Cortex of kidney (tissue), 1 donor: ENCODE measurements at places on chromosomes 3 and 15.

DNA sequence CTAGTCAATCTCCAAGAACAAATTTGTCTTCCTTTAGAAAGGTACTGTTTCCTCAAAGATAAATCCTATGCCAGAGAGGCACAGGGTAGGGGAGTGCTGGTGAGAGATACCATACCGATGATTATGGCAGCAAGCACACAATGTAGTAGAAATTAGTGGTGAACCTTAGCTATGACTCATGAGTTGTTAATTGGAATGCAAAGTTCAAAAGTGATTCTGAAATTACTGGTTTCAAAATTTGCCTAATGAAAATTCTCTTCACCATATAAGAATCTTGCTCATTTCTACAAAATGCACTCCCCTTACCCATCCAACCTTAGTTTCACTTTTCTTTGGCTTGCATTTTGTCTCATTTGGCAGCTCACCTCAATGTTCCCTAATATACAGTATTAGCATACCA is 139.5 kb upstream of the SLC2A2 start:
- no peak for DNase-seq

- no peak for DNase-seq
These were observed 4.2 kb upstream of the PEX5L start for GRCh38 chr3:180040966-180041365.

- DNase-seq, result no peak
These were observed 134.6 kb downstream of the MEIS2 start for GRCh38 chr15:36965570-36966342.

DNA sequence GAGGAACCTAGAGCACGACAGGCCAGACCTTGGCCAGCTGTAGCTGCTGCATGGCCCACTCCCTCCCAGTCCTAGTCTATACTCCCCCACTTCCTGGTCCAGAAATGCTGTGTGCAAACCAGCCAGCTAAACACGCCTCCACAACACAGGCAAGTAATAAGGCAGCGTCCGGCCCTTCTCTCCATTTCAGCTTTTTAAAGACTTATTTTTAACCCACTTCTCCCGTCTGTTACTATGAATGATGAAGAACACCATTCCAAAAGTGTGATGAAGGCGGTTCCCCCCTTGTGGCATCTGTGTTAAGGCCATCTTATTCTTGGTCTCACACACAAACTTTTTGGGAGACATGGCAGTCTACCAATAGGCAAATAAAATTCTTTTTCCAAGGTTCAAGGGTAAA is 164.1 kb upstream of the CHRNA7 start:
- no peak for DNase-seq

DNA sequence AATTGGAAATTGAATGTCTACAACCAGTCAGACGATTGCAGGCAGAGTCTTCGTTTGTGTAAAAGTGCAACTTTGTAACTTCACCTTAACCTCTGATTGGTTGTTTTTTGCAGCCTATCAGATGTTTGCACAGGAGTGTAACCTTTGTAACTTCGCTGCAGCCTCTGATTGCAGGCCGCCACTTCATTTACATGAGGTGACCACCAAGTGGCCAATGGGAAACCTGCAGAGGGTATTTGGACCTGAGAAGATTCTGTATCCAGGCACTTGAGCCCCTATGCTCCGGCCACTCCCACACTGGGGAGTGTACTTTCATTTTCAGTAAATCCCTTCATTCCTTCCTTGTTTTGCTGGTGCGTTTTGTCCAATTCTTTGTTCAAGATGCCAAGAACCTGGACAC is 68.1 kb upstream of the PFN2 start:
- no peak for DNase-seq

- DNase-seq, result no peak
These were observed 43.2 kb downstream of the ARHGEF26 start for GRCh38 chr3:154164387-154164786.

GRCh38 chr15:51677452-51677851 is 3.9 kb upstream of the SCG3 start:
- DNase-seq, result no peak

- no peak for DNase-seq
These were observed 5.8 kb upstream of the SUCNR1 start for GRCh38 chr3:151867666-151868065.

DNA sequence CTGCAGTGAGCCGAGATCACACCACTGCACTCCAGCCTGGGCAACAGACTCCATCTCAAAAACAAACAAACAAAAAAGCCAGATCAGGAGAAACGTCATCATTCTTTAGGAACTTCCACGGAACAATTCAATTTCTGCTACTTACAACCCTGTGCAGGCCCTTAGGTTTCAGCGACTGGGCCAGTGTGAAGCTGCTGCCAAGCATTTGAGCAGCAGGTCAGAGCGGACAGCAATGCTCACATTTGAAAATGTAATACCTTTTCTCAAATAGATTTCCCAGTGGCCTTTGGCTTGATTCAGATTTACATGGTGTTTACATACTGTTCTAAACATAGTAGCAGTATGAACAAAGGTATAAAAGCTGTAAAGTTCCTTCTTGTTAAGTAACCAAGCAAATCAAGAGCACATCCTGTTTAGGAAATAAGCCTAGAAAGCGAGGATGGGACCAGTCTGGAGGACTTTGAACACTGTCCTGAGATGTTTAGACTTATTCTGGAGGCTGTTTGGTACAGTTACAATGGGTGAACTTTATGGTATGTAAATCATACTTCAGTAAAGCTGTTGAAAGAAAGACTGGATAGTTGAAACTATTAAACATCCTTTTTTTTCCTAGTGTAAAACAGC is 141.2 kb downstream of the HCN4 start:
- no peak for DNase-seq

- no peak for DNase-seq
These were observed 201.0 kb upstream of the BCL6 start for GRCh38 chr3:187946163-187946691.

DNA sequence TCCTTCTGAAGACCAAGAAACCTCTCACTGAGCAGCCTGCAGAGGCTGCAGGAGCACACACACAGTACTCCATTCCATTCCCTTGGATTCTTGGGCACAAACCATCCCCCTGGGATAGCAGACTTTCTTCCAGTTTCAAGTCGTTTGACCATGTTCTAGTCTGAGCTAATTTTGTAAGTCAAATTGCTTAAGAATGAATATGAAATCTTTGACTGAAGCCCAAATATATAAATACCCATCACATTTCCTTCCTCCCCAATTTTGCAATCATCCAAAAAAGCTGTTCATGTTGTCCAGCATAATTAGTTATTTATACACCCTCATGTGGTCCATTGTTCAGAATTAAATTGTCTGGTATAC is 231.2 kb upstream of the TPRG1 start:
- no peak for DNase-seq

DNA sequence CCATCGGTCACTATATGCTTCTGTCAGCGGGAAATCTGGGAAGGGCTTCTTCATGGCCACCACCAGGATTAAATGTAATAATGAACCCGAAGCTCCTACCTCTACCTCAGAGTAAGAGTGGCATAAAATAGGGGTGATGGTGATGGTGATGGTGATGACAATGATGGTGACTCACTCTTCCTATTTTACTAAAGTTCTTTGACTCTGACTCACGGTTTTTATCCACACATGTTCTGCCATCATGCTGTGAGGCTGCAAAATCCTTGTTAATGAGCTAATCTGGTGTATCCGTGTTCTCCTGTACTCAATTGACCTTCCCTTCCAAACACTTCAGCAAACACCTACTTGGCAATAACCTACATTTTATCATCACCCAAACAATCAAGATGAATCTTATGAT is 18.3 kb upstream of the FOXP1 start:
- no peak for DNase-seq

GRCh38 chr3:78863306-78864203 is 904.2 kb downstream of the ROBO1 start:
- DNase-seq, result no peak

DNA sequence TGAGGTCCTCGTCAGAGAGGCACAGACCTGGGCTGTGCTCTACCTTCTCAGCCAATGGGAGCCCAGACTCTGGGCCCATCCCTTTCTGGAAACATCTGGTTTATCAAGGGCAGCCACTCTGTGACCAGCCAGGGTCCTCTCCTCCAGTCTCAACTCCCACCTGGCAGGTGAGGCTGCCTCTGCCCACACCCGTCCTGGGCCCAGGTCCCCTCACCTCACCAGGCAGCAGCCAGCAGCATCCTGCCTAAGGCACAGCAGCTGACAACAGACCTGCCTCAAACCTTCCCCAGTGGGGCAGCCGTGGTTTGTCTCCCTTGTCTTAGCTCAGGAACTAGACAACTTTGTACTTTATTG is 8.7 kb upstream of the VIPR1 start:
- DNase-seq, result no peak

- no peak for DNase-seq
These were observed 1165.2 kb downstream of the TBL1XR1 start for GRCh38 chr3:176032043-176032442.

DNA sequence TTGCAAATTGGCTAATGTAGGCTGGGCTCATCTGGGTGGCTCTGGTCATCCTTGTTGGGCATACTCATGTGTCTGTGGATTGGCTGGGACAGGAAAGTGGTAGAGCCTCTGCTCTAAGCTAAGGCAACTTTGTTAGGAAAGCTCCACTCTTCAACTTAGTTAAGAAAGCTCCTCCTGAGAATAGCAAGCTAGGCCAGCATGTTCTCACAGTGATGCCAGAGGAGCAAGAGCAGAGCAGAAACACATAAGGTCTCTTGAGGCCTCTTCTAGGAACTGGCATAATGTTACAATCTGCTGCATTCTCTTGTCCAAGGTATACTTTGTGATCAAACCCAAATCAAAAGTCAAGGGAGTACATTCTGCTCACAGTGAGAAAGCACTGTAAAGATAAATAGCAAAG is 158.6 kb upstream of the RORA start:
- DNase-seq, result no peak

GRCh38 chr3:147371140-147371539 is 35.2 kb downstream of the ZIC4 start:
- DNase-seq, result no peak

DNA sequence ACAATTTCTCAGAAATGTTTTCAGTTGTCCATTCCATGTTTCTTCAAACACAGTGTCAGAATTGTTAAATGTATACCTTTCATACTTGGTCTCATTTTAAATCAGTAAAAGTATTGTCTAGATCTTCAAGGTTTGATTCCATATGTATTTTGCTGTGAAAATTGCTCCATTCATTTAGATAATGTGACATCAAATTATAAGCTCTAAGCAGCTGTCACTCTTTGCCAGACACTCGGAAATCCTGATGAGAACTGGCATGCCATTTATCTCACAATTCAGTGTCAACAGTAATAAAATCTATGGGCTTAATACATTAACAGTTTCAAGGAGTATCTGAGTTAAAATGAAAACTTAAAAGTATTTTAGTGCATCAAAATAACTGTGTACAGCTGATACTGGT is 1025.3 kb upstream of the EPHA6 start:
- no peak for DNase-seq
